ENCODE measurements at places on chromosomes 6 and 20.

DNA sequence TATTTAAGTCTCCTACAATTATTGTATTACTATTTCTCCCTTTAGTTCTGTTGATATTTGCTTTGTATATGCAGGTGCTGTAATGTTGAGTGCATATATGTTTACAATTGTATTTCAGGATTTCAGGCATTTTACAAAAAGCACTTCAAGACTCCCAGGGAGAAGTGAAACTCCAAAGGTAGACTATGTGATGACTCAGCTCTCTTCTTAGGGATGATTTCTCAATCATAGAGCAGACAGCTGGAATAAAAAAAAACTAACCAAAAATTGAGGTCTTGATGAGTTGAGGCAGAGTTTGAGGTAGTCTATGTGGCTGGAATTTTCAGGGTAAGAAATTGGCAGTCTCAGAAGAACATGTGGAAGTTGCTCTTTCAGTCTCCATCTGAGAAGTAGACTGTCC lies 786.1 kb downstream of the TFAP2A start:
- no peak for DNase-seq

DNA sequence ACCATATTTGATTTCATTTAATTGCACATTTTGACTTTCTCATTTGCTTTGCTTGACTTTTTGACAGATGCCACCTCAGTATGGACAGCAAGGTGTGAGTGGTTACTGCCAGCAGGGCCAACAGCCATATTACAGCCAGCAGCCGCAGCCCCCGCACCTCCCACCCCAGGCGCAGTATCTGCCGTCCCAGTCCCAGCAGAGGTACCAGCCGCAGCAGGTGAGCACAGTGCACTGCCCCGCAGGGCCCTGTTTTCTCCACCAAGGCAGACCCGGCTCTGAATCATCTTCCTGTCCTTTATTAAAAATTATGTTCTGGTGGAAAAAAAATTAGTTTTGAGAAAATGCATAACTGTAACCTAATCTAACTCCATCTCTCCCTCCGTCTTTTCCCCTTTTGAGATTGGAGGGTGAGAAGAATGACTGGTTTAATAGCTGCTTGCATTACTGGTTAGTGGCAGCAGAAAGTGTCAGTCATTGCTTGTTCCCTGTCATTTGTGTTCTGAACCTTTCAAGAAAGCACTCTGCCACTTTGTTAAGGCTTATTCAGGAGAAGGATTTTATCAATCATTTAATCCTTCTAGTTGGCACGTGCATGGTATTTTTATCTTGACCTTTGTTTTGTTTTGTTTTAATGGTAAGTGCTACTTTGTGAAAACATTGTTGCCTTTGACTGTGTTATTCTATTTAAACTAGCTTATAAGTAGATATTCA lies 124.3 kb downstream of the ARID1B start:
- no peak for DNase-seq

- DNase-seq, result no peak
Measured at GRCh38 chr20:41382791-41383305, 16.2 kb upstream of the EMILIN3 start.

DNA sequence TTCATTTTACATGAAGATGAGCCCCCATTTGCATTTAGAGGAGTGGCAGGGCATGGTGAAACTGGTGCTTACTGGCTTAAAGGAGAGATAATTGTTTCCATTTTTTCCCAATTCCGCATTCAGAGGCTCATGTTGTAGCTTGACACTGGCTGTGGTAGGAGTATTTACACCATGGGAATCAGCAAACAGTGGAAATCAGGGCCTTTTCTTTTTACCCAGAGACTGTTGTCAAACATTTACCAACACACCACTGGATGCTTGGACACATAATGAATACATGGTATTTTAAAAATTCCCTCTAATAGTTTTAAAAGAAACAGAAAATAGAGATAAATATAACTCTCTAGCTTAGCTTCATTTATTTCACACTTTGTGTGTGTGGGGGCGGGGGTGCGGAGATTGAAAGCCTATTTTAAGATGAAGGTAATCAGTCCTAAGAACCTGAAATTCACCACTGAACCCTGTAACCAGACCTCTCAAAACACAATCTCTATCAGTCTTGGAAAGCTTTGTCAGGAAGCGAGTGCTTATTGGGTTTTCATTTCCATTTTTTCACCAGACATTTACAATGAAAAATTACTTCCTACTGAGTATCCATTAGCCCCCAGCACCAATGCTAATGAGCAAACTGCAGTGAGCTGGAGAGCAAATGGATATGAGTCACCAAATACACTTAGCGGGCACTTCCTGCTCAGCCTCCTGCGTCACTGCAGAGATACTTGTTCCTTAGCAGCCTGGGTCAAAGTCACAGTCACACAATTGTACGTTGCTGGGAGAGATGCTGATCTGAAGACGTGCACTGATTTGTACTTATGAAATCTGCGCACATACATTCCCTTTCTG lies 532.0 kb downstream of the BCKDHB start:
- DNase-seq, result no peak

DNA sequence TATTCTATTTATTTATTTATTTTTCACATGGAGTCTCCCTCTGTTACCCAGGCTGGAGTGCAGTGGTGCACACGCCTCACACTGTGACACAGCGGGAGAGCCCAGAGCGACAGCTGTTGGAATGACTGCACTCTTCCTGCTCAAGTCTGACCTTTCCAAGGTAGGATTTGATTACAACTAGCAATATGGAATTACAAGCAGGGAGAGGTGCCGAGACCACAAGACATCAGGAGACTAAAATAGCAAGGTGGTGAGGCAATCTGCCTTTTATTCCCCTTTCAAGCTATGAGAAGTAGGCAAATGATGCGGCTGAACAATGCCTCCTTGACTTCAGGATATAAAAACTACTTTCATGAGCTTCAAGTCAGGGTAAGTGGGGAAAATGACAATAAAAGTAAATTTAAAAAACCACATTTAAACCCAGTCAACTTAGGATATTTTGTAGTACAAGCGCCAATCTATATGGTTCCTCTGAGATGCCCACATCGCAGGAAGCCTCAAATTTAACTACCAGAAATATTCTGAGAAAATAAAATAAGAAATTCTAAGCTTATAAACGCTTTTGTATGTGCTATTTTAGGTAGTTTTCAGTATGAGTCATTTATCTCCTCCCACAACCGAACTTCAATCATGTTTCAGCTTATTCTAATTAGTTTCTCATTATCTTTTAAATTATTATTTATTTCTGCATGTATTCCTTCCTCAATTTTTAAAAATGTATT lies 146.9 kb upstream of the SGK1 start:
- no peak for DNase-seq

Measured in activated CD4-positive, alpha-beta T cell treated with anti-CD3 and anti-CD28 coated beads, Interleukin-2, amount 50 U/mL, for 1 hour (primary cell).